HT-29 (cell line): ENCODE measurements at places on chromosomes 2 and 18.

DNA sequence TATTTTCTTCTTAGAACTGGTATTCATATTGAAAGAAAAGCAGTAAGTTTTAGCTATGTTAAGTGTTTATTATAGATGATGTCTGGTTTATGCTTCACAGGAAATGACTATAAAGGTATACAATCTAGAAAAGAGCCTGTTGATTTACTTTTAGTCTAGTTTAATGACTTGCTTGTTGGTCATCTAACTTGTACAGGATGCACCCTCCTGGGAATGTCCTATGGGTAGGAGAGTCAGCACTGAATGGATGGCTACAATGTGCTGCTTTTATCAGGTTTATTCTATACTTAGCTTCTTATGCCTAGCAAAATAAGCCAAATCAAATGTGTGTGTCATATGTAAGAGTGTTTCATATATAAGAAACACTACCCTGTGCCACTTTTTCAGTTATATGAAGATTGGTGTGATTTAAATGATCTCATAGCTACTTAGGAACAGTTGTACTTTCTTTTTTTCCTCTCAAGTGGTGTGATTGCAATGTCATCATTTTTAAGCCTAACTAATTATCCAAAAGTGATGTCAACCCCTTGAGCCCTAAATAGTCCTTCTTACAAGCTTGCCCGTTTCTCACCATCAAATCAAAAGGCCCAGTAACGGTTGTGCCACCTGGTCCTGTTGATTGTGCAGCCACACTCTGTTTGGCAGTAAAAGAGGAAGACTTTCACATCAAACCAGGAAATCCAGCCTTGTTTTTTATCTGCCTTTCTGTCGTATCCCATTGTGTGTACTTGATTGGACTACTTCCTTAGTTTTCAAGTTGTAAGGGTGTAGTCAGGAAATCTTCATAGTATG, 176.0 kb downstream of the DIS3L2 start:
- no peak for DNase-seq

- no peak for DNase-seq
These were observed 55.5 kb downstream of the PRKCE start for GRCh38 chr2:45707006-45707405.

GRCh38 chr2:112958428-112959108, 19.2 kb upstream of the IL36G start:
- peak; percentile 79 for DNase-seq

- DNase-seq: no peak
These were observed 22.1 kb upstream of the IGFBP5 start for GRCh38 chr2:216717491-216717901.

DNA sequence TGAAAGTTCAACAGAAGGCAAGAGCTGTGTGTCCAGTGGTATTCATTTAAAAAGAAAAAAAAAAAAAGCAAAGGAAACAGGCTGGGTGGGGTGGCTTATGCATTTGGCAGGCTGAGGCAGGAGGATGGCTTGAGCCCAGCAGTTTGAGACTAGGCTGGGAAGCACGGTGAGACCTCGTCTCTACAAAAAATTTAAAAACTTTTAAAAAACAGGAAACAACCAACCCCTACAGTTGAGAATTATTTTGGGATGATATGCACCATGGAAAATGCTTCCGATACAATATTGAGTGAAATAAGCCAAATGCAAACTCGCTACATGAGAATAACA, 31.2 kb downstream of the PTPN18 start:
- no peak for DNase-seq
